ENCODE measurements at places on chromosomes 12 and 14. TPM values are rescaled to one million over a fixed set of nuclear protein-coding genes. Genes with fewer than 3 reads are reported as not detected.
A peak's percentile ranks its signal among the peaks of the same experiment; 100 is the strongest.

The DBX2 gene
- not detected for polyA plus RNA-seq

The LGR5 gene
- polyA plus RNA-seq: not detected

The PPM1H gene
- 0.02 TPM for polyA plus RNA-seq

The ACRBP gene
- polyA plus RNA-seq: not detected

The SPTB gene
- 0.06 TPM for polyA plus RNA-seq

DNA sequence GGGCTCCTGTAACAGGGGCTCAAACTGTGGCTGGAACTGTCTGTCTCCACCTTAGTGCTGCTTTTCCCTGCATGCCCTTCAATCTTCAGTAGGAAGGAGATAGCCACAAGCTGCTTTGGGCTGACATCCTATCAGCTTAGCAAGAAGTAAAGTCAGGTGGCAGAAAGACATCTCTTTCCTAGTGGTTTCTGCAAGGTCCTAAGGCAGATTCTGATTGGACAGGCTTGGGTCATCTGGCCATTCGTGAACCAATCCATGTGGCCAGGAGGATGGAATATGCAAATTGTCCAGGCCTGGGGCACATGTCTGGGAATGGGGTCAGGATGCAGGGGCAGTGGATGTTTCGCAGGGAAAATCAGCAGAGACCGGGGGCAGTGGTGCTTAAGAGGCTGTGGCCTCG lies 5.2 kb downstream of the RITA1 start:
- DNase-seq: peak; percentile 24

GRCh38 chr14:61557262-61557661 lies 138.1 kb upstream of the HIF1A start:
- no peak for DNase-seq

GRCh38 chr12:104294927-104295668 lies 8.4 kb upstream of the EID3 start:
- DNase-seq: no peak

DNA sequence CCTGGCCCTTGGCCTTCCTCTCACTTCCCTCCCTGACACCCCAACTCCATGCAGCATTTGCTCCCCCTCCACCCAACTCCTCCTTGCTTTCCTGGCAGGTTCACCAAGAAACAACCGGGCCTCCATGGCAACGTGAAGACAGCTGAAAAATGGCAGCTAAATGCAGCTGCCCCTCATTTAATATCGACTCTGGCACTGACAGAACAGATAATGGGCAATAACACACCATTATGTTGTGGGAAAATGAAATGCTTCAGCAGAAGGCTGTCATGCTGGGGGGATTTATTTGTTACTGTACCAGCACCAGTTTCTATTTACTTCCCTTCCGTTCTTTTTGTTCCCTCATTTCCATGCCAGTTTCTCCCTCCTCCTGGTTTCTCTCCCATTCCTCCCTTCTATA lies 440.8 kb downstream of the NRXN3 start:
- DNase-seq: no peak

DNA sequence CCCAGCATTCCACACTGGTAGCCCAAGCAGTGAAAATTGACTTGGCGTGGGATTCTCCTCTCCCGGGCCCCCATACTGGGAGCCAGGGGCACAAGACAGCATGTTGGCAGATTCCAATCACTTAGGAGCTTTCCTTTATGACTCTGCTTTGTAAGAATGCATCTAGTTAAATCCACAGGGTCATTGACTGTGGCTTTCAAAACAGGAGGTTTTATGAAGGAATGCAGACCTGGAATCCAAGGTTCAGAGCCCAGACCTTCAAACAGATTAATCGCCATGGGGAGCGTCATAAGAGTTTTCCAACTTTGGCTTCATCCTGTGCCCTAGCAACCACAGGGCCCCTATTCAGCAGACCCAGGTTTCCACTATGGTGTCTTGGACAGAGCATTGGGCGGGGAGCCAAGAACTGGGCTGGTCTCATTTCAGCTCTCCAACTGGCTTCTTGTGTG lies 76.4 kb upstream of the RMST start:
- DNase-seq: no peak

GRCh38 chr12:42360747-42361403 lies 34.9 kb downstream of the PPHLN1 start:
- DNase-seq: no peak

DNA sequence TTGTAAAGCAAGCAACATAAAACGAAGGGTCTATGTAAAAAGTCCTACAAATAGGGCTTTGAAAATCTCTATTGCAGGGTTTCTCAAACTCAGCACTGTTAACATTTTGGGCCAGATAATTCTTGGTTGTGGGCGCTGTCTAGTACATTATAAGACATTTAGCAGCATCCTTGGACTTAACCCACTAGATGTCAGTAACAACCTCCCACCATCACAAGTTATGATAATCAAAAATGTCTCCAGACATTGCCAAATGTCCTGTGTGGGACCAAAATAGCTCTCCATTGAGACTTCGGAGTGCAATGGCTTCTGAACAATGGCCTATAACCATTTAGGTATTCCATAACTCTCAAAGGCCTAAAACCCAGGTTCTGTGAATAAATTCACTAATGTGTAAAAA lies 22.9 kb upstream of the DHRS7 start:
- DNase-seq: no peak

DNA sequence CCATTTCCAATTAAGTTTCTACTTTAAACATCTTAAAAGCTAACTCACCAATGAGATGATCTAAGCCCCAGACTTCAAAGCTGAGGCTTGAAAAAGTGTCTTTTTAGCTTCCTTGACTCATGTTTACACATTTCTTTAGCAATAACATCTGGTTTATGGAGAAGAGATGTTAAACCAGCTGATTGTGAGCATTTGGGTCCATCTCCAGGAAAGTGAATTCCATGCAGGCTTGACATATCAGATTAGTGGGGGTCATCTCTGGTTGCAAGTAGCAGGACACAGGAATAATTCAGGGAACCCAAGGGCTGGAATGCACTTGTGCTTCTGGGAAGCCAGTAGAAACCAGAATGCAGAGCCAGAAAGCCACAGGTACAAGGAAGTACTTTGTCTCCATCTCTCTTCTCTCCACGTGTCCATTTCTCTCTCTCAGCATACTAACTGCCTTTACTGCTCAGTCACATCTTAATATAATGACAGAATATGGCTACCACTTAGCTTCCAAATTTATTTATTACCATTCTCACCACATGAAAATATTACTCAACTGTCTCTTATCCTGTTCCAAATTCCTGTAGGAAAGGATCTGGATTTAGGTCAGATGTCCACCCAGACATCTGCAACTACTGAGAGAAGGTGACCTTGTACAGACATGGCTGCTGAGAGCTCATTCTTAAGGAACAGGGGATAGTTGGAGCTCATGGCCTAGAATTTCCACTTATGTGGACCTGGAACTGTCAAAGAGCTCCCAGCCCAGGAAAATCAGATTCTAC lies 104.4 kb downstream of the SCN8A start:
- no peak for DNase-seq

DNA sequence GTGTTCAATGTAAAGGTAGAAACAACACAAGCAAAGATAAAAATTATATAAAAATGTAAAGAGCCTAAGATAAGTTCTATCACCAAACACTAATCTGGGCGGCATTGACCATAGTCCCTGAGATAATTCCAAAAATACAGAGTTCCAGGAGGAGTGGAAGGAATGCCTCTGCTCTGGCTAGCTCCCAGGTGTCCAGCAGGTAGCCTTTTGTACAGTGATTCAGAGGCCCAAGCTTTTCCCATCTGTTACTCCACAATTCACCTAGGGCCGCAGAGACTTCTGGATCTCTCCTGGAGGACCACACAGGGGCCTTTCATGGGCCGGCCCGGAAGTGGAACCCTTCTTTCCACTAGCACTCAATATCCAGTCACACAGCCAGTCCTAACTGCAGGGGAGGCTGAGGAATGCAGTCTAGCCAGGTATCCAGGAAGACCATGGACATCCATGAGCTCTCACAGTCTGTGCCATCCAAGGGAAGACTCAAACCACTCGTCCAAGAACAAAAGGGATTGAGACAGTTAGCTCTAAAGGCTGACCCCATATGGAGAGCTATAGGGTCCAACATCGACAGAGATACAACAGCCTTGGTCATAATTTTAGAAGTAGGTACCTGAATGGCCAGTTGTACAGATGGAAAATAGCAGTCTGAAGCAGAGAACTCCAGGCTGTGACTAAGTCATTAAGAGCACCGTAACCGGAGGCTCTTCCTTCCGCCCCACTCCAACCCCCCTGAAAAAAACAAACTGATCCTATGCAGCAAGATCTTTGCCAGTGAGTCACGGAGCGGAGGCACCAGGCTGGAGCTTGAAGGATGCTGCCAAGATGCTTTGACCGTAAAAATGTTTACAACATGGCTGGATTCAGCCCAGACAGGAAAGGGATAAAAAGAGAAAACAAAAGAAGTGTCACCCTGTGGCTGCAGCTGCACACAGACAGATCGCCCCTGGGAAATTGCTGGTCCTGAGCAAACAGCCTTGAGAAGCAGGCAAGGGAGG lies 204.8 kb downstream of the NUAK1 start:
- DNase-seq: peak; percentile 95

- no peak for DNase-seq
Observed at GRCh38 chr12:52591521-52591920, 9.7 kb downstream of the KRT72 start.

DNA sequence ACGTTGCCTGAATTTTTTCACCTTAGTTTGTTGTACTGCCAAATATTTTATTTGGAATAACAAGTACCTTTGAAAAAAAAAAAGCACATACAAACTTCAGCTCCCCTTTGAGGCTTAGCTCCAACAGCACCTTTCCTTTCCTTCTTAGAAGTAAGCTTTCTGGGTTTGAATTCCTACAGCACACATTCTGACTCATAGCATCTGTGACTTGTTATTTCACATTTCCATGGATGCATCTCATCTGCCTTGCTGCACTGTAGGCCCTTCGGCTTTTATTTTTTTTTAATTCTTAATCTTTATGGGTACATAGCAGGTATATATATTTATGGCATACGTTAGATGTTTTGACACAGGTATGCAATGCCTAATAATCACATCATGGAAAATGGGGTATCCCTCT lies 7.2 kb downstream of the LGALS3 start:
- DNase-seq: peak; percentile 36

All from mammary epithelial cell (primary cell).